Adrenal gland (tissue), 19 donors: ENCODE measurements at places on chromosomes 1 and 21. TPM values are rescaled to one million over a fixed set of nuclear protein-coding genes. Genes with fewer than 3 reads are reported as not detected.

GRCh38 chr1:113307771-113308445 lies 82.4 kb upstream of the MAGI3 start:
- no peak overlapping the region for H3K4me3 ChIP-seq
- no peaks in the 10 kb centered on the region for H3K27me3 ChIP-seq
- no peak overlapping the region for H3K27ac ChIP-seq
- no peaks in the 10 kb centered on the region for H3K36me3 ChIP-seq

The FCRL5 gene
- total RNA-seq, result 0.36 TPM

The FAM89A gene
- total RNA-seq, result 36.6 TPM

GRCh38 chr1:184941410-184941733 lies 32.9 kb downstream of the NIBAN1 start:
- no peaks in the 10 kb centered on the region for H3K27me3 ChIP-seq
- H3K36me3 ChIP-seq, result no peaks in the 10 kb centered on the region
- no peak overlapping the region for H3K27ac ChIP-seq
- DNase-seq, result no peak

DNA sequence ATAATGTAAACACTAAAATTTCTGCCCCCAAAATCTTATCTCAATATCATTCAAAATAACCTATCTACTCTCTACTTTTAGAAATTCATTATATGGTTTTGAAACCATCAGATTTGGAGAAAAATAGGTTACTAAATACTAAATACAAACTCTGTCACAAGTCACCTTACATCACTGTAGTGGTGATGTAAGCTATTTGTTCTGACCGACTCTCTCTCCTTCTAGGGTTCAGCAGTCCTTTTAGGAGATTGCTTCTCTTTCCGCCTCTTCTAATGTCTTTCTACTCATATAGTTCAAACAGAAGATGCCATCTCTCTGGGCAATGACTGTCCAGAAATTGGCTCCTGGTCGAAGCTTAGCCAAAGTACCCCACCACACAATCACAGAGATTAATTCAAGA lies 93.1 kb downstream of the EPS15 start:
- peaks cover 60% of the 10 kb centered on the region for H3K4me1 ChIP-seq
- DNase-seq, result no peak
- peak overlapping the region; percentile 19 for H3K27ac ChIP-seq

The NHLH1 gene
- not detected for total RNA-seq

DNA sequence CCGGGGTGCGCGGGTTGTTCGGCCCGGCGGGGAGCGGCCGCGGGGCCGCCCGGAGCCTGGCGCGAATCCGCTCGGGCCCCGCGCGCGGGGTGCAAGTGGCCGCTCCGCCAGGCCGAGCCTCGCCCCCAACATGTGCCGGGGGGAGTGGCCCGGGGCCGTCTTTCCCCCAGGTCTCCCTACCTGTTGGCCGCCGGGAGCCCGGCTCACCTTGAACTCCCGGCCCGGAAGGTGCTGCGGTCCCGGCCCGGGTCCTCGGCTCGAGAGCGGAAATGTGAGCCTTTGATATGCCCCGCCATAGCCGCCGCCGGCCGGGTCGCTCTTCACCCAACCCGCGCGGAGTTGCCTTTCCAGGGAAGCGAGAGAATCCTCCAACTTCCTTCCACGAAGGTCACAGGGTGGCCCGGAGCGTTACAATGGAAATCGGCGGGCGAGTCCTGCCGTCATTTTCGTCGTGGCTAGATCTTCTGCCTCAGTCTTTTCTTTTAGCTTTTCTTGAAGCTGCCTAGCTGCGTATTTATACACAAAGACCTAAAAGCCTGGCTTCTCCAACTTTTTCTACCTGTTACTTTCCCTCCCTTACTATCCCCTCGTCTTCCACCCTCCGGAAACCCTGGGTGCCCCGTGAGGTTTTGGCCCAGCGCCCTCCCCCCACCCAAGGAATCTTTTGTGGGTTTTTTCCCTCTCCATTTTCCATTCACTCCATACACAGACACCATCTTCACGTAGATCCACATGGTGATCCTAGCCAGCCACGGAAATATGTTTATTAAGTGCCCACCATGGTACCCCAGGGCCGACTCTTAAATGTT lies 867 bp downstream of the PTGFRN start:
- DNase-seq, result peak; percentile 51
- peak overlapping the region; percentile 90 for H3K27ac ChIP-seq
- no peaks in the 10 kb centered on the region for H3K27me3 ChIP-seq
- H3K4me3 ChIP-seq, result peak overlapping the region; percentile 75

DNA sequence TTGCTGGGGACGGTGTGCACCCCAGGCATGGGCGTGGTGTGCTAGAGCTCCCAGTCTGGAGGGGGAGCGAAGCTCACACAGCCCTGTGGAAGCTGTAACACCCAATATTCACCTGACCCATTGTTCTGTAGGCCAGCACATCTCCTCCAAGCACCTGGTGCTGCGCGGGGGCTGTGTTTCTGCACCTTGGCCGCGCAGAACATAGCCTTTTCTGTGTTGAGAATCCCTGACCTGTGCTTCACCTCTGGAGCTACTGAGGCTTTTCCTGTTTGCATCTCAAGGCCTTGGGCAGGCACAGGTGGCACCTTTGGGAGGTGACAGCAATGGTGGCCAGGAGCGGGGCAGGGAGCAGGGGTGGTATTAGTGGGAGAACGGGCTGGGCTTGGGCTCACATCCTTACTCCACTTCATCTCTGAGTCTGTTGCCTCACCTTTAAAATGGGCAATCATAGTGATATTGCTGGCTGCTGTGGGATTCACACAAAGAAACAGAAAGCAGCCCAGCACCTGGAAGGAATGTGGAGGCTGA lies 343.9 kb upstream of the AJAP1 start:
- H3K27ac ChIP-seq, result no peak overlapping the region
- DNase-seq, result no peak
- no peaks in the 10 kb centered on the region for H3K27me3 ChIP-seq
- no peaks in the 10 kb centered on the region for H3K4me1 ChIP-seq

The CAPN8 gene
- total RNA-seq, result 1.0 TPM

The HPDL gene
- total RNA-seq, result 0.19 TPM

DNA sequence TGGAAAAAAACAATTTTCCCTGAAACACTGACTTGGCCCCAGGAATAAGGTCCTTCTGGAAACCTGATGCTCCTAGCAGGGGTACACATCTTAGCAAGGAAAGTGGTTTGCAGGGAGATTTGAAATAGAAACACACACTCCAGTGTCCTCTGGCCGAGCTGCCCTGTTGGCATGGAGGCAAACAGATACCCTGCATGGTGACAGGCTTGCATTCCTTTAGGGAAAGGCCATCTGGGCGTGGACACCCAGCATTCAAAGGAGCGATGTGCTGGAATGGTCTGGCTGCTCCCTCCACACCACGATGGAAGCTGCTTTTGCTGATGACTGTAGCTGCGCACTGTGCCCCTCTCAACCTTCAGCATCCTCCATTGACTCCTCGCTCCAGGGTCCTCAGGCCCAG lies 41.5 kb upstream of the BCAR3 start:
- H3K4me1 ChIP-seq, result peaks cover 16% of the 10 kb centered on the region
- DNase-seq, result no peak
- H3K4me3 ChIP-seq, result no peak overlapping the region
- H3K36me3 ChIP-seq, result no peaks in the 10 kb centered on the region
- H3K27me3 ChIP-seq, result no peaks in the 10 kb centered on the region

DNA sequence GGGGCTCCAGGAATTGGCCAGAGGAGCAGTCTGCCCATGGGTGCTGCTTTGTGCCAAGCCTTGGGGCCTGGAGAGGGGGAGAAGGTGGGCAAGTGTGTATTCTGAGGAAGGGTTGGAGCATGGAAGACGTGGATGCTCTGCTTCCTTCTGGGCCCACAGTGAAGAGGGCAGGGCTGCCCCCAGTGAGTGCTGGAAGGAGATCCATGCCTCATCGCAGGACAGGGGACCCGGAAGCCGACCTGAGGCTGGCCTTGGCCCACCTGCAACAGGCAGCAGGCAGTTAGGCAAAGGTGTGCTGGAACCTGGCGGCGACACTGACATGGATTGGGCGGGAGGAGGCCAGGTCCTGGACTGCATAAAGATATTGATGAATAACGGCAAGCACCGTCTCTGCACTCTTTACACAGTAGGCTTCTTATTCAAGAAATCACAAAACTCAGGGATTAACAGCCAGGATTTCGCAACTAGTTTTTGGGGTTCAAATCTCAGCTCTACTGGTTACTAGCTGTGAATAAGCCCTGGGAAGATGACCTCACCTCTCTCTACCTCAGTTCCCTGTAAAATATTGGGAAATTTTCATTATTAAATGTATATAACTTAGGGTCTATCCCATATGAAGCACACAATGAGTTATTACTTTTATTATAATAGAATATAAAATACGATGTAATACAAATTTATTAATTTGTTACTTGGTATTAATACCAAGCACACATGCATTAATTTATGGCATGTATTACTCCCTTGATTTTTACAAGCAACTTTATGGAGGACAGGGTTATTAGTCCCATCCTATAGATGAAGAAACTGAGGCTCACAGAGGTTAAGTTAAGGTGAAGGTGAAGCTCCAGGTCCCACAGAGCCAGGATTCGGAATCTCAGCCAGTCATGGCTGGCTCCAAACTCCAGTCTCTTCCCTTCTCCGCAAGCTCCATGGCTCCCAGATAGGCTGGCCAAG lies 62.3 kb downstream of the DHRS3 start:
- H3K27ac ChIP-seq, result peak overlapping the region; percentile 68
- H3K4me1 ChIP-seq, result peaks cover 4% of the 10 kb centered on the region
- H3K27me3 ChIP-seq, result no peaks in the 10 kb centered on the region
- no peak for DNase-seq
